Suppressor macrophage treated with lipopolysaccharide for 4 hours (primary cell): ENCODE measurements at places on chromosomes 16 and 17.

- DNase-seq = no peak
Measured at GRCh38 chr16:12231666-12232065, 255.1 kb downstream of the SNX29 start.

DNA sequence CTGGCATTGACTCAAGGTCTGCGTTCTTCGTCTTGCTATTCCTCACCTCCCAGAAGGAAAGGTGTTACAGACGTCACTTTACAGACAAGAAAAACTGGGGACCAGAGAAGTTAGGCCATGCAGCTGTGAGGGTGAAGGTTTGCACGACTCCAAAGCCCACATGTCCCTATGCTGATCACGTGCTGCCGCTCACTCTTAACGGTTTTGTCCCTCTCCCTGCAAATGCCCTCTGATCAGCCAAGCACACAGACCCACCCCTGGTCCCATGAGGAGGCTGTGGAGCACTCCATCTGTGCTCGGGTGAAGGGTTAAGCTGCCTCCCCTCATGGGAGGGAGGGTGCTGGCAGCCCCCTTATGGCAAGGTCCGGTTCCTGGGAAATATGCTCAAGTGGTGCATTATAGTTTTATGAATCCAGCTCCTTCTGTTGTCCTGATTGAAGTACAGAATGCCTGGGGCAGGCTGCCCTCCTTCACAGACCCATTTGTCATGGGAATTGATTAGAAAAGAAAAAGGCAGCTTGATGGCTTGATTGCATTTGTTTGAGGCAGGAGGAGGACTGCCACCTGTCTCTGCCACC lies 18.8 kb downstream of the CCDC182 start:
- DNase-seq = no peak

- DNase-seq = peak; percentile 63
Measured at GRCh38 chr17:47712330-47713023, 18.5 kb downstream of the TBKBP1 start.

DNA sequence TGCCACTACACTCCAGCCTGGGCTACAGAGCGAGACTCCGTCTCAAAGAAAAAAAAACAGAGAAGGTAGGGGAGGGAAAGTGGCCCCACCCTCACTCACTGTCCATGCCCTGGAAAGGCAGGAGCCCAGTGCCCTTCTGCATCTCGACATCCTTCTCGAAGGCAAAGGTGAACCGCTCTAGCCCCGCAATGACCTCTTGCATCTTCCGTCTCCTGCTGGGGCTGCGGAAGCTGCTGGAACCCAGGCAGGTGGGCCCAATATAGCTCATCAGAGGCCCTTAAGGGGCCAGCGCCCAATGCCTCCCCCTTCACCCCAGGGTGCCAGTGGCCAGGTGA lies at the start of gene CPSF4L:
Gene CPSF4L, minus strand, starts transcription at position 264 of the 335 bp plus-strand sequence. Its CDS starts 62 bp downstream, at position 202.
- DNase-seq = no peak

DNA sequence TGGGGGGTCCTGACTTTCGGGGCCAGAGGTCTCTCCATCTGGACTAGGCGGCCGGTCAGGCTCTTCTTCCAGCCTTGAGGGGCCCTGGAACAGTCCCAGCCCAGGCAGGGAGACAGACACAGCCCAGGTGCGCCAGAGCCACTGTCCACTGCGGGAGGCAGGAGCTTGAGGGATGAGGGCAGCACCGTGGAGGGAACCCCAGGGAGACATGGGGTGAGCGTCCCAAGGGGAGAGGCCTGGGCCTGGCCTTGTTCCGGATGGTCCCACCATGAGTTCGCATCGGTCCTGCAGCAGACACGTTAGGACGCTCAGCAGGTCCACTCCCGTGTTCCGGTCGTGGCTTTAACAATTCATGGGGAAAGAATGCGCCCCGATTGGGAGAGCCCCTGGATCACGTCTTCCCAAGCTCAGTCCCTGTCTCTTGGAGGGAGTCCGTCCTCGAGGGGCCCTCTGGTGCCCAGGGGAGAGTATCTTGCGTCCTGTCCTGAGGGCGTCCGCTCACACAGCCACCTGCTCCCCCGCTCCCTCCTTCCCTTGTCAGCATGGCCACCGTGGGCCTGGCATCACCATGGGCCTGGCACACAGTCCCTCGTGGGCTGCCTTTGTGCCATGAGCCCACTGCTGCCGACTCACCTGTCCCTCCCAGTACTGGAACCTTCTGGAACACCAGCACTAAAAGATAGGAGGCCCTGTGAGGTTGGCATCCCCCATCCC lies 6.7 kb upstream of the NUDT16L1 start:
- DNase-seq = no peak

DNA sequence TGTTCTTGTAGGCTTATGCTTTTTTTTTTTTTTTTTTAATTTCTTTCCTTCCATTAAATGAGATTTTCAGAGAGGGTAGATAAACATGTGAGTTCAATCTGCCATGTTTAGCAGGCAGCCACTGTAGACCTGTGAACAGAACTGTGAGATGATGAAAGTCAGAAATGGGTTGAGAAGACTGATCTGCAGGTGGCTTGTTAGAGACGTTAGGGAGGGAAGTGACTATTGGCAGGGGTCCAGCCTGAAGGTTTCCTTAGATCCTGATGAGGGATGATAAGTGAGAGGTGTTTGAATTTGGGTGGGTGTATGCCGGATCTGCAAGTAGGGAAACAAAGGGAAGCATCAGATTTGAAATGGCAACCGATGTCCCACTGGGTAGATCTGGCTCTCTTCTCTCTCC lies 157.8 kb downstream of the HS3ST3B1 start:
- no peak for DNase-seq

DNA sequence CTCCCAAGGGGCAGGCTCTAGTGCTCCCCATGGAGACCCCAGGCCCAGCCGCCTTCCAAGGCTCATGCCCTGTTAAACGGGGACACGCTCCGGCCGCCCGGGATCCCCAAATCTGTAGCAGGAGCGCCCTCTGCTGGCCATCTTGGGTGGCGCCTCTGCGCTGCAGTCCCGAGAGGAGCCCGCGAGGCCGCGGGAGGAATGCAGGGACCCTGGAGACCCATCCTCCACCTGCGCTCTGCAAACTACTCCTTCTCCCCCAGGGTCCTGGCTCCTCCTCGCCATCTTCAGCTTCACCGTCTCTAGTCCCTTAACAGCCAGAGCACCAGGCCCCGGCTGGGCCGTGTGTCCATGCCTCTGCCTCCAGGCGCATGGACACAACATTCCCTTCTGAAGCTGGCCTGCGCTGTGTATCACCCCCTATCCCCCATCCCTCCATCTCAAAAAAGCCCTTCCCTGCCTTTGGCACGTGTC lies 23.6 kb upstream of the KRT17 start:
- peak; percentile 88 for DNase-seq

GRCh38 chr17:83189044-83190003 lies 109.9 kb downstream of the METRNL start:
- DNase-seq = no peak
